ENCODE measurements at places on chromosomes 2 and 18.
A peak's percentile ranks its signal among the peaks of the same experiment; 100 is the strongest.

DNA sequence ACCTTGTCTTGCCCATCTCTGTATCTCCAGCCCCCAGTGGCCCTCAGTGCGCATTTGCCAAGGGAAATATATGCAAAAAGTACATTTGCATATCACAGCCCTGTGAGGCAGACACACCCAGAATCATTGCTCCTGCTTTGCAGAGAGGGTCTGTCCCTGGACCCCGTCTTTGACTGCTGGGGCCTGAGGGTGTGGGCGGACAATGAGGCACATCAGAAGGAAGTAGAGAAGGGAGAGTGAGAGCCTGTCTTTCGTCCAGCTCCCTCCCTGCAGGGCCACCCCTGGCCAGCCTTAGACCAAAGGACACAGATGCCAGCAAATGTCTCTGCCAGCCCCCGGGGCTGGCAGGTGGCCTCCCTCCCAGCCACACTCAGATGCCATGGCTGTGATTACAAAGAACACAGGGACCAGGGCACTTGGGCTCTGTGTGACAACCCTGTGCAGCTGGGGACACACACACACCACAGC, 516.2 kb upstream of the MYT1L start:
- no peak for DNase-seq

DNA sequence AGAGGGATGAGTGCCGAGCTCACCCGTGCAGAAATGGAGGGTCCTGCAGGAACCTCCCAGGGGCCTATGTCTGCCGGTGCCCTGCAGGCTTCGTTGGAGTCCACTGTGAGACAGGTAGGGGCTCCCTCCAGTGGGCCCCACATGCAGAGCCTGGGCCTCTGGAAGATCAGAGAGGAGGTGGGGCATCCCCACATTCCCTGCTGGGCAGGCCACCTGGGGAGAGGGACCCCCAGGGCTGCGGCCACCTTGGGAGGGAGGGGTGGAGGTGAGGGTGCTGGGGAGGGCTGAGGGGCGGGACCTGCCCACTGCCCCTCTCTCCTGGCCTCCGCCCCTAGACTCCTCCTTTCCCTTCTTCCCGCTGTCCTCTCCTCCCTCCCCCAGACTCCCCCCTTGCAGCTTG, 38.5 kb downstream of the MTERF4 start:
- DNase-seq: no peak

DNA sequence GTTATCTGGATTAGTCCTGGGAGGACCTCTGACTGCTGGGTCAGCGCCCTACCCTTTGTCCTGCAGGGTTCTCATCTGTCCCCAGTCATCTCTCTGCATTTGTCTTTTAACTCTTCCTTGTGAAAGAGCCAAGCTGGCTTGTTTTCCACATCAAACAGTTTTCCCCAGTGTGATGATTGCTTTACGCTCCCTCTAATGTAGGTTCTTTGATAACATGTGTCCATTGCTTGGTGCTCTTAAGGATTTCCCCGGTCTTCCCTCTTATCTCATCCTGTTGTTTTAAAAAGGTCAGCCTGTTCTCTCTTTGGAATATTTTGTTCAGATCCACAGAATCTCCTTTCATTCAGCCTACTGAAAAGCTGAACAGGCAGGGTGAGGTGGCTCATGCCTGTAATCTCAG, 792.1 kb upstream of the RAB6C start:
- DNase-seq: no peak

DNA sequence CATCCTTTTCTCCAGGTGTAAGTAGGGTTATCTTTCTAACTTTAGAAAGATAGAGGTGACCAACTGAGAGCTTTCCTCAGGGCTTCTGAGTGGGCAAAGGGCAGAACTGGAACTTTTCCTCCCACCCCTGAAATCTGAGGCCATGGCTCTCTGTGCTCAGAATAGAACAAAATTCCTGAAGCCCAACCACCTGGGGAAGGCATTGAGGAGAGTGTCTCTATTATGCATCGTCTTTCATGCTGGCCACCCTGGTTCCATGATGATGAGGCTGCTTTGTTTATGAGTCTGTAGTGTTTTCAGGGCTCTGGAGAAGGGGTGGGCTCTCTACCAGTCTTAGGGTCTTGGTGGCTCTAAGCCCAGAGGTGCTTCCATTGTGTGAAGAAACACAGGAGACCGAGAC, 30.7 kb upstream of the IL1R1 start:
- DNase-seq: no peak

DNA sequence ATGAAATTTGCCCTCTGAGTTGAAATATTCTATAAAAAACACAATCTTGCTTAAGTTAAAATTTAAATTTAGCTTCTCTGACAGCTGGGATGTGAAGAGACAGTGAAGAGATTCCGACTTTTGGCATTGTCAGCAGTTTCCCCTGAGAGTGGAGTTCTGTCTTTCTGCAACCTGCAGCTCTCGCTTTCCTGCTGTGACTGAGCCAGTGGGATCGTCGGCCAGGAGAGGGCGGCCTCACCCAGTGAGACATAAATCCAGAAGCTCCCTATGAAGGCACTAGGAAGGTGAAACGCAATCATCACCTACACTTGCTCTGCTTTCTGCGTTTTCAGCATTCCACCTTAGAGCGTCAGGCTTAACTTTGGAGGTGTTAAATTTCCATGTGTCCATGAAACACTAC, 75.4 kb upstream of the HNMT start:
- peak; percentile 34 for DNase-seq

- peak; percentile 6 for DNase-seq
These were observed 471.2 kb upstream of the HS6ST1 start for GRCh38 chr2:128789776-128790455.

DNA sequence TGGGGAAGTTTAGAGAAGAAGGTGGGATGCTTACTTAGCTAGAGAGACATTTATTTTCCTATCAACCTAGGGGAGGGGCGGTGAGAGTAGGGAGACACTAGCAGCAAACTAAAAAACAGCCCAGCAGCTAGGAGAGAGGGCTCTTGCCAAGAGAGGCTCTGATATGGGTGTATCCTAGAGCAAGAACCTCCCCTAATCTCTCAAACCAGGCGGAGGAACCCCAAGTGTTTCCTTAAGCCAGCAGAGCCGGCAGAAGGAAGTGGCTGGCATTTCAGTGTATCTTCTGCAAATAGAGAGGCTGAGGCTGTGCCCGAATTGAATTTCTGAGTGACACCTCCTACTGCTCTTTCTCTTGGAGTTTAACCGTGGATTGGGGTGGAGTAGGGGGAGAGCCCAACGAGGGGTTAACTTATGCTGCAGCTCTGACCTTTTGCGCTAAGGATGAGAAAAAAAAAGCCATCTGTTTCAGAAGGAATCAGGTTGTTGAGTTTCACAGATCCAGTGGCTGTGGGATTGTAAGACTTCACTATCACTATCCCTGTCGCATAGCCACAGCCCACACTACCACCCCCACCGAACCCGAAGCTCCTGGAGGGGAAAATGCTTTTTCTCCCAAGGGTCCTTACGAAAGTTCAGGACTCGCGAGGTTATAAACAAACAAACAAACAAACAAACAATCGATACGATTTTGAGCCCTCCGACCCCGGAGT, 1.4 kb downstream of the ST8SIA5 start:
- DNase-seq: no peak

DNA sequence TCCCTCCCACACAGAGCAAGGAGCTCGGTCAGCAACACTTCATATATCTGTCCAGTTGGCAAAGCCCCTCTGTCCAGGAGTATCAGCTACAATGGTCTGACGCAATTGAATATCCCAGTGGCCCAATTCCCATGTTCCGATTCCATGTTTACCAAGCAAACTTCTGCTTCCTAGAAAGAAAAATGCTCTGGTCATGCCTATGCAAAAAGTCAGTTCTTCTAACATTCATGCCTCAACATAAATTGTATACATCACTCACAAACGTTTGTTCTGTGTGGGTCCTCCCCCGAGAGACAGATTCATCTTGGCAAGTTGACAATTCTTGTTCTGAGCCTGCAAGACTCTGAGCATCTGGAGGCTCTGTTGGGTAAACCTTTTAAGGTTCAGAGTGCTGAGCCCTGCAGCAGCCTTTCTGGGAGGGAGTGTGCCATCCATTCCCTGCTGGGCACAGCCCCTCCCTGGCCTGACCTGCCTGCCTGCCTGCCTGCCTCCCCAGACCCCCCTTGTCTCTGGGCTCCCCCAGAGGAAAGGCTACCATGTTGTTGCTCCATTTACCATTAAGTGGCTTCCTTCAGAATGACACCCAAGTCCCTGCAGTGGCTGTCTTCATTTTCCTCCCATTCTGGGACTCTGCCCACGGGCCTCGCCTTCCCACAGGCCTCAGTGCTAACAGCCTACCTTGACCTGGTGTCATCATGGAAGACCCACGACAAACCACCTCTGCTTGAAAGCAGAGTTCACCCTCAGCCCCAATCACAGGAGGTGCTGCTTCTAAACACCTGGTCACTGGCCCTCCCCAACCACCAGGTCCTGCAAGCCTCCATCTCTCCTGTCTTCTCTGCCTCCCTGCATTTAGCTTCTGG, 37.6 kb upstream of the TAF1B start:
- DNase-seq: no peak

DNA sequence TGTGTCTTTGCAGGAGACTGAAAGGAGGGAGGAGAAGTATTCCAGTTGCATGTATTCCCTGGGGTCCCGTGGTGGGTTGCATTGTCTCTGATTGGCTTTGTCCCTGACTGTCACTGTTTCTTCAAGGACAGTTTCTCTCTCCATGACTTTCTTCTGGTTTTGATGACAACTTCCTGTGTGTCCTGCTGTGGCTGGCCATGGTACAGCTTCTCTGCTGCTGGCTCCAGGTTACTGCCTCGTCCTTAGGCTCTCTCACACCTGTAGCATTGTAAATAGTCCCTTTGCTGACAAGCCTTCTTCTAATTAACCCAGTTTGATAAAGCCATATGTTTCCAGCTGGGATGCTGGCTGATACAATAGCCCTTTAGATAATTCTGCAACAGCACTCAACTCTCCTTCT, 129.0 kb downstream of the LPIN1 start:
- no peak for DNase-seq

DNA sequence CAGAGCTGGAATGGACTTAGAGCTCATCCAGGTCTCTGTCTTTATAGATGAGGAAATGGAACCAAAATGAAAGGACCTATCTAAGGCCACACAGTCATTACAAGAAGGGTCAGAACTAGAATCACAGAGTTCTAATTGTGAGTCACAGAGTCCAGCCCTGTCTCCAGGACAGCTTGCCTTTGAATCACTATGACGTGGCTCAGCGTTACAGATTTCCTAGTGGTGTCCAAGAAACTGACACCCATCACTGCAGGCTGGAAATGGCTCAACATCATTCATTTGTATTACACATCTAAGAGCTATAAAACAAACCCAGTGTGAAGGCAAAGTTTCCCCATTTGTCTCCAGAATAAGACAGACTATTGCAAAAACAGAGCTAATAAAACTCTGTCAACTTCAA, 164.3 kb upstream of the SIX2 start:
- DNase-seq: no peak

GRCh38 chr2:38141501-38141900, 65.5 kb upstream of the CYP1B1 start:
- no peak for DNase-seq

DNA sequence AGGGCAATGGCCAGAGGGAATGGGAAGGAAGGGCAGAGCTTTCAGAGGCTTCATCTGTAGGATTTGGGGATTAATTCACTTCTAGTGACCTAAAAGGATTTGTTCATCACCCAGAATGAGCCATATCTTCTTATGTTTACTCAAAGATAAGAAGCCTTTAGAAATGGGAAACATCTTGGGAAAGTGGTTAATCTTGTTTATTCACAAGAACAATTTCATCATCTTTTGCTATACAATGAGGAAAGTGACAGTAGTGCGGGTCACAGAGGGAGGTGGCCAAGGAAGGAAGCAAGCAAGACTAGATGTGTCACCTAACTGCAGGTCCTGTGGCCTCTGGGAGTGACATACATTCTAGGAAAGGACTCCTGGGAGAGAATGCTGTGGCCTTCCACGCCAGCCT, 140.4 kb upstream of the ALPP start:
- no peak for DNase-seq

DNA sequence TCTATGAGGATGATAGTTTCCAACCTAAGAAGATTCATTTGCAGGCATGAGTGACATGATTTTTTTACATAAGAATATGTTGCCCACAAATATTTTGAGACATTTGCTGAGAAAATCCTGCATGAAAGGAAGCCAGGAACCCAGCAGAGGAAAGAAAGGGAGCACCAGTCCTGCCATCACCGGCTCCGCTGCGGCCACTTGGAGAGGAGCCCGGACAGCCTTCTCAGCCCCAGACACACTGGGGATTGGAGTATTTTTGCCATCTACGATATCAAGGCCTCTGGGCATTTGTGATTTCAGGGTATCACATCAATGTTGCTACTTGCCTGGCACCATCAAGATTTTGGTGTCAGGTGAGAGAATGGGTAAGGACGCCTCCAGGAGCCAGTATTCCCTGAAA, 228.3 kb downstream of the PTGR3 start:
- no peak for DNase-seq

All from mucosa of gallbladder (tissue), 1 donor.